ENCODE measurements at places on chromosomes 12 and 14.

GRCh38 chr12:39623919-39624318 is 4.3 kb upstream of the ABCD2 start:
- no peak for DNase-seq

- DNase-seq: no peak
Observed at GRCh38 chr14:70515811-70516210, 19.0 kb downstream of the ADAM20 start.

DNA sequence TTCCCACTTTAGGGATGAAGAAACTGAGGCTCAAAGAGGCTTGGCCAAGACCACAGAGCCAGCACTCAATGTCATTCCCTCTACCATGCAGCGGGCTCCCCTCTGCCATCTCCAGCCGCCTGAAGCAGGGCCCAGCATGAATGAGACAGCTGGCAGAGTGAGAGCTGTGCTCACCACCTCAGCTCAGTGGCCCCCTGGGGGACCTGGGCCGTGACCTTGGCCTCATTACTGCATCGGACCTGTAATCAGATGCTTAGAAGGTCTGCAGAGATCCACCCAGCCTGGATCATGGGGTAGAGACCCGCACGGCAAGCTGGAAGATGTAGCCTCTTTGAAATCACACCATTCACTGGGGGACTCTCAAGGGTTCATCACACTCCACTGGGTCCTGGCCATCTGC is 22.7 kb upstream of the CORO1C start:
- no peak for DNase-seq

DNA sequence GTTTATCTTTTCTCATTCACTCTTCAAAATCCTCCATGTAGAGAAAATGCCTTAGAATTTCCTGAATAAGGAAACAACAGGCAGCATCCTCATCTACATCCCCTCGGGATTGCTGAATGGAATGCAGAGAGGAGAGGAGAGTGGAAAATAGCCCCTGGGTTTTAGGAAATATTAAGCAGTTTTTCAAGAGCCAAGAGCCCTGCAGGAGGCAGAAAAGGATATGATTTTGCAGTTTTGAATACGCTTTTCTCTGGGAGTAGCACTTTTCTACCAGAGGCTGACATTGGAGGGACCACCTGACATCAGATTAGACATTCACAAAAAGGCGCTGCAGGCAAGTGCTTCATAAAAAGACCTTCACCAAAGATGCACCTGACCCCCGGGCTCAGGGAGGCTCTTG is 362.2 kb upstream of the SFSWAP start:
- DNase-seq: no peak

GRCh38 chr14:104393898-104394381 is 185.6 kb upstream of the C14orf180 start:
- DNase-seq: no peak

DNA sequence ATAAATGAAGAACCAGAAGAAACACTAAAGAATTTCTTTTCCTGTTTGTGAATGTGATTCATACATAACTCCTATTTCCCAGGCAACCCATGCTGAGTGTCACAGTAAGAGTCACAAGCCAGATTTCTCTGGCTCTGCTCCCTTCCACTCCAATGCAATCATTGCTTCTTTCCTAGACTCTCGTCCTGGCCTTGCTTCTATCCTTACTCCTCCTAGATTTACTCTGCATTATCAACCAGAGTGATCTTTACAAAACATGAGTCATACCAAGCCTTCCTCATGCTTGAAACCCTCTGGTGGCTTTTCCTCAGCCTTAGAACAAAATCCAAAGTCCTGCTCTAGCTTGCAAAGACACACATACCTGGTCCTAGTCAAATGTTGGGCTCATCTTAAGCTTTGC is 13.3 kb downstream of the IL22 start:
- no peak for DNase-seq

- peak; percentile 6 for DNase-seq
Observed at GRCh38 chr12:67457778-67458665, 188.9 kb downstream of the CAND1 start.

- DNase-seq: no peak
Observed at GRCh38 chr12:85296362-85296761, 16.3 kb downstream of the ALX1 start.

- no peak for DNase-seq
Observed at GRCh38 chr14:63435838-63436237, 107.3 kb downstream of the PPP2R5E start.

DNA sequence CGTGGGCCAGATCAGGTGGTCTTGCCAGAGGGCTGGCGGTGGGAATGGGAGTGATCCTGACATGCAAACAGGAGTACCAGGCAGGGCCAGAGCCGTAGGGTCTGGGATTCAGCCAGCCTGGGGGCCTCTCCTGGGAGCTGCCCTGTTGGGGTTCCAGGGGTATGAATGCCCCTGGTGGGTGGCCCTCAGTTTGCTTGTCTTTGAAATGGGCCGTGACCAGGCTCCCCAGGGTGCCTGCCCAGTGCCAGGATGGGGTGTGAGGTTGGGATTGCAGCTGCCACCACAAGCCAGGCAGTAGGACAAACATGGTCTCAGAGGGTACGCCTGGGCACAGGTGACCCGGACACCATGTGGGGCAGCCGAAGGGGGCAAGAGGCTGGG is 168.8 kb downstream of the KIF26A start:
- no peak for DNase-seq

DNA sequence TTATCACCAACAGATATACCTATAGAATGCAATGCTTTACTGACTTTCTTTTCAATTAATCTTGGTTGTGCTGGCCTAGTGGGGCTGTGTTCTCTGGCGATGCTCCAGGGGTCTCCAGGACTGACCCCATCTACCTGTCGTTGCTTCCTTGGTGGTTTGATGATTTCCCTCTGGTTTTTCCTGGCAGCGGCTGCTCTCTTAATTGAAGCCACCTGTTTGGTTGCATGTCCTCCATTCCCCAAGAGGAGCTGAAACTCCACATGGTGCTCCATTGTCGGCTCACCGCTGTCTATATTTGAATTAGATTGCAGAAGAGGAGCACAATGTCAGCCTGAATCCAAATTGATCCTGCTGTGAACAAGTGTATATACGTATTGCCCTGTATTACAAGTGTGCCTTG is 7.1 kb upstream of the IFNG-AS1 start:
- no peak for DNase-seq

DNA sequence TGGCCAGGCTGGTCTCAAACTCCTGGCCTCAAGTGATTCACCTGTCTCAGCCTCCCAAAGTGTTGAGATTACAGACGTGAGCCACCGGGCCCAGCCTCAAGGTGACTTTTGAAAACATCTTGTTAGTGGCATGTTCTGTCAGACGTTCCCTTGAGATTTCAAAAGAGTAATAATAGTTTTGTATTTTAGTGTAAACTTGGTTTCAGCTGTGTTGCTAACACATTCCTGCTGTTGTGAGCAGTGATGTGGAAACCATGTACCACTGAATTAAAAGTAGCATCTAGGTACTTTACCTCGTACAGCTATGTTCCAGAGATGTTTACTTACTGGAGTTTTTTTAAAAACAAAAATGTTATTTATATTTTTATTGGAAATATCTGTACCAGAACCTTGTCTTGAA is 111.3 kb downstream of the AEBP2 start:
- no peak for DNase-seq

- DNase-seq: no peak
Observed at GRCh38 chr12:131330106-131330815, 376.6 kb downstream of the ADGRD1 start.

DNA sequence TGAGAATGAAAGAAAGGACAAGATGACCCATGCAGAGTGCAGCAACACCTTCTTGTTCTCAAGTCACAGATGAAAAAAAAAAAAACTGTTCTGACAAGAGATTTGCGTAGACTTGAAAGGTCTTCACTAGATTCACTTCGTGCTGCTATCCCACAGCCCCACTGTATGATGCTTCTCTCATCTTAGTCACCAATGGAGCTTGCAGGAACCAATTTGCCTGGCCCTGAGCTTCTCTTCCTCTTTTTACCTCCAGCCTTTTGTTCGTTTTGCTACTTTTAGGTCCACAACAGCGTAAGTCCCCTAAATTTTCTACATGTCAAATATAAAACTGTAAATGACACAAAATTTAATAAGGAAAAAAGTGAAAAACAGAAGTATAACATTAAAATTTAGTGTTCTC is 107.9 kb upstream of the NAP1L1 start:
- no peak for DNase-seq

DNA sequence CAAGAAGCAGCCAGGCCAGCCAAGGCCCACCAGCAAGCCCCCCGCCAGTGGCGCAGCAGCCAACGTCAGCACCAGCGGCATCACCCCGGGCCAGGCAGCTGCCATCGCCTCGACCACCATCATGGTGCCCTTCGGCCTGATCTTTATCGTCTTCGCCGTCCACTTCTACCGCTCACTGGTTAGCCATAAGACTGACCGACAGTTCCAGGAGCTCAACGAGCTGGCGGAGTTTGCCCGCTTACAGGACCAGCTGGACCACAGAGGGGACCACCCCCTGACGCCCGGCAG is 15.0 kb downstream of the ORAI1 start:
- no peak for DNase-seq

DNA sequence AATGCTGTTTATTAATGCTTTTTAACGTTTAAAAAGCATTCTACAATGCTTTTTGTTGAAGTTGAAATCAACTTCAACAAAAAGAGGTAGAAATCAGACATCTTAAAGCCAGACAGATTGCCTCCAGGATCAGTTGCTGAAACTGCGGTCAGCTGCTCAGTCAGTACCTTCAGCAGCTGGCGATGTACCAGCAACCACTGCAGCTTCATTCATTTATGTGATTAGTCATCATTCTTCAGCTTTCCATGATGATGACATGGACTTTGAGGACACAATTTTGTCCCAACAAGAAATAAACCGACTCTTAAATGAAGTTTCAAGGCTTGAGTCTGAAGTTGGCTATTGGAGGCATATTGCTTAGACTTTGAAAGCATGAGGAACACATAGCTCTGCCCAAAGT is 31.5 kb upstream of the NUAK1 start:
- no peak for DNase-seq

- DNase-seq: no peak
Observed at GRCh38 chr14:47662466-47662865, 12.9 kb downstream of the MDGA2 start.

- DNase-seq: no peak
Observed at GRCh38 chr12:101372431-101372830, 35.1 kb downstream of the ARL1 start.

DNA sequence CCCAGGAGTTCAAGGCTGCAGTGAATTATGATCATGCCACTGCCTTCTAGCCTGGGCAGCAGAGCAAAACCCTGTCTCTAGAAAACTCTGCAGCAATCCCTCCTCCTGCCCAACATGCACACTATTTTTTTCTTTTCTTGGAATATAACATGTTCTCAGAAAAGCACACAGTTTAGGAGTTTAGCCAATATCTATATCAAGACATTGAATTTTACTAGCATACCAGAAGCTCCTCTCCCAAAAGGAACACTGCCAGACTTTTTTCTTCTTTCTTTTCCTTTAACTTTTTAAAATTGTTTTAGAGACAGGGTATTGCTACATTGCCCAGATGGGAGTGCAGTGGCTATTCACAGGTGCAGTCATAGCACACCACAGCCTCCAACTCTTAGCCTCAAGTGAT is 107.1 kb upstream of the AEBP2 start:
- no peak for DNase-seq

GRCh38 chr12:8449355-8449859 is 6.4 kb upstream of the CLEC6A start:
- no peak for DNase-seq

GRCh38 chr12:51219322-51219721 is 1.5 kb upstream of the POU6F1 start:
- DNase-seq: no peak

GRCh38 chr14:90132821-90133570 is 71.2 kb downstream of the KCNK13 start:
- DNase-seq: no peak

DNA sequence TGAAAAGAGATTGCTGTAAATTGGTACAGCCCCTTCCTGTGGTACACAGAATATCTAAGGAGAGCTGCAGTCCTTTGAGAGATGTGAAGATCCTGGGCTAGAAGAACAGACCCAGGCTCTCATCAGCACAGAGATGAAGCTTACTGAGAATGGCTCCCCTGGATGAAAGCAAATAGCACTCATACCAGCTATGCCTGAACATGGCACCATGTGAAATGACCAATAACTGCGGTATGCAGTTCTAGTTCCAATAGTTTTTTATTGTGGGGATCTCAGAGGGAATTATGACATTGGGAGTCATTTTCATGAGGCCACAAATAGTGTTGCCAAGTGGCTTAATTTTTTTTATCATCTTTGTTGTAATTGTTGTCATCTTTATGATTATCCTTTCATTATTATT is 15.4 kb upstream of the TRHDE start:
- no peak for DNase-seq

DNA sequence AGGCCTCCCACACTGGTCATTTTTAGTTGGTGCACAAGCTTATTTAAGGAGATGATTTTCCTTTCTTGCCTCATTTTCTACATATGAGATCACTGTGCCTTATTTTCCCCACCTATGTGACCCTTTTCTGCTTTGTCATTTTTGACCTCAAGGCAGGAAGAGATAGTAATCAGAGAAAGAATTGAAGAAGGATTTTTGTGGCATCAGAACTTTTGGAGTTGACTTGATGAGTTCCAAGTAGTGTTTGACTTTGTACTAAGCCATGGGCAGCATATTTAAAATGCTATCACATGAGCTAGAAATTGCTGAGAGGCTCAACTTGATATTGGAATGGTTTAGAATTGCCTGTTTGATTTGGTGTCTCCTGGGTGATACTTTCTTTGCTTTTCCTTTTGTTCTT is 440.8 kb downstream of the AEBP2 start:
- no peak for DNase-seq

GRCh38 chr14:96532632-96533031 is 30.4 kb downstream of the PAPOLA start:
- DNase-seq: no peak

GRCh38 chr14:41548666-41549065 is 58.0 kb upstream of the LRFN5 start:
- no peak for DNase-seq

DNA sequence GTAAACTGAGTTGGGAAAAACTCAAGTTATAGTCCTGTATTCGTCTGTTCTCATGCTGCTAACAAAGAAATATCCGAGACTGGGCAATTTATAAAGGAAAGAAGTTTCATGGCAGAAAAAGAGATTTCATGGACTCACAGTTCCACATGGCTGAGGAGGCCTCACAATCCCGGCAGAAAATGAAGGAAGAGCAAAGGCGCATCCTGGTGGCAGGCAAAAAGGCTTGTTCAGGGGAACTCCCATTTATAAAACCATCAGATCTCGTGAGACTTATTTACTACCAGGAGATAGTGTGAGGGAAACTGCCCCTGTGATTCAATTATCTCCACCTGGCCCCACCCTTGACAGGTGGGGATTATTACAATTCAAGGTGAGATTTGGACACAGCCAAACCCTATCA is 292.6 kb upstream of the SYT1 start:
- DNase-seq: no peak

- no peak for DNase-seq
Observed at GRCh38 chr12:96045566-96045965, 10.2 kb upstream of the LTA4H start.

GRCh38 chr12:129351481-129351880 is 498.2 kb downstream of the GLT1D1 start:
- no peak for DNase-seq

Data from AML-193 (cell line).